Stimulated activated CD4-positive, alpha-beta T cell treated with anti-CD3 and anti-CD28 coated beads, TNF-alpha, amount 100 ng/mL, for 48 hours (primary cell): ENCODE measurements at places on chromosomes 3 and 15.

GRCh38 chr3:162141272-162141791, 644.7 kb downstream of the OTOL1 start:
- DNase-seq, result no peak

GRCh38 chr3:17946619-17947018, 204.2 kb upstream of the TBC1D5 start:
- no peak for DNase-seq

GRCh38 chr3:140597364-140597763, 80.5 kb upstream of the TRIM42 start:
- no peak for DNase-seq

DNA sequence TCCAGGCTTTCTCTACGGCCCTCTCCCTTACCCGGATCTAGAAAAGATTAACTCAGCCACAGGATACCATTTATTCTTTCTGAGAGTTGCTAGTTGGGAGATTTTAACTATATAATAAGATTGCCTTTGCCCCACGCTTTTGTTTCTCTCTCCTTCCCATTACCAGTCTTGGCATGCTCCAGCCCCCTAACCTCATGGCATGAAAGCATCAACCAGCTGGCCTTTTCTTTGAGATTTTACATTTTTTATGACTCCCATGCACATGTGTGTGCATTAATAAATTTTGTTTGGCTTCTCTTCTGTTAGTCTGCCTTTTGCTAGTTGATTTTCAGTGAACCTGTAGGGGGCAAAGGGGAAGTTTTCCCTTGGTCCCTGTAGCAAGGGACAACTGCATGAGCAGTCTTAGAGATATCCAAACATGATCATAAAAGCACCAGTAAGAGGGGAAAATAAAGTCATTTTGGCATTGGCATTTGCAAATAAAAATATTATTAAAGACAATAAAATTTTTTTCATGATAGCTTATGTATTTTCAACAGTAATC, 73.6 kb downstream of the OXSM start:
- no peak for DNase-seq

DNA sequence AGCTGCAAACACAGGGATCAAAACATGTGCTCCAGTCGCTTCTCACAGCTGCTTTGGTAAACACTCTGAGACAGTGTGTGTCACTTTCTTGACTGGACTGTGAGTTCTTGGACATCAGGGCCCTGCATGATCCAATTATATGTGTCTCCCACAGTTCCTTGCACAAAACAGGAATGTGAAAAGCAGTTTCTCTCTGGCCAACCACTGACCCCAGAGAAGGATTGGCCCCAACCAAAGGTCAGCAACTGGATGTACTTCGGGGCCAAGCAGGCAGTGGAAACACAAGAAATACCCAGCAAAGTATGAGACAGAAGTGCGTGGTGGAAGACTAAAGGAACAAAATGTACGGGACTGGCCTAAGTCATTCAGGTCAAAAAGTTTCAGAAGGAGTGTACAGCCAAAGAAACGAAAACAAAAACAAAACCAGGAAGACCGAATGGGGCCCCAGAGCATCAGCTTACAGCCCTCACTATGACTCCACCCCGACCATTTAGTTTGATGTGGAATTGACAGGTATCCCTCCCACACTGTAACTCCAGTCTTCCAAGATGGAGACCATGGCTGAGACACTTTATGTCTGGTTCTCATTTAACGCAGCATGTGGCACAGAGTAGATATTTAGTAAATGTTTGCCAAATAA, 76.7 kb upstream of the LPP start:
- no peak for DNase-seq
